ENCODE measurements at places on chromosomes 6 and 20.
A peak's percentile ranks its signal among the peaks of the same experiment; 100 is the strongest.

DNA sequence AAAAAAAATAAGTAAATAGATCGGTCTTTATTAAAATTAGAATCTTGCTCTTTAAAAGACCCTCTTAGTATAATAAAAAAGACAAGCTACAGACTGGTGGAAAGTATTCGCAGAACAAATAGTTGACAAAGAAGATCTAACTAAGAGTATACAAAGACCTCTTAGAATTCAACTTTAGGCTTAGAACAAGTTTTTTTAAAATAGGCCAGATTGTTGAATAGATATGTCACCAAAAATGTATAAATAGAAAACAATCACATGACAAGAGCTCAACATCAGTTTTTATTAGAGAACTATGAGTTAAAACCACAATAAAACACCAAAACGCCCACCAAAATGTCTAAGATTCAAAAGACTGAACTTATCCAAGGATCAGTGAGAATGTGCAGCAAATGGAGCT is 632.7 kb upstream of the PTCHD4 start:
- DNase-seq = no peak

DNA sequence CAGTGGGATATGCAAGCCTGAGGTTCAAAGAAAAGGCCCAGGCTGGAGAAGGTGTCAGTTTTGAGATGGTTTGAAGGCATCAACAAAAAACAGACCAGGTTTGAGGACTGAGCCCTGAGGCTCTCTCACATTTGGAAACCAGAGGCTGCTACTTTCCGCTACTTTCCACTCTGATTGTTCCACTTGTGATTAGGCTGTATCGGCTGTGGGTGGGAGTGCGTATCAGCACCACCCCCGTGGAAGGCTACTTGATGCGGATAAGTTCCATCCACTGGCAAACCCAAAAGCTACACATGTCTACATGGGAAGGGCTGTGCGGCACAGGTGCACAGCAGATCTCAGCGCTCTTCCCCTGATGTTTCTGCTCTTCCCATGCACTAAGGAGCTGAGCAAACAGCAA is 198.7 kb downstream of the GMPR start:
- DNase-seq = peak; percentile 44

GRCh38 chr6:125754566-125754965 is 5.1 kb downstream of the HEY2 start:
- no peak for DNase-seq

DNA sequence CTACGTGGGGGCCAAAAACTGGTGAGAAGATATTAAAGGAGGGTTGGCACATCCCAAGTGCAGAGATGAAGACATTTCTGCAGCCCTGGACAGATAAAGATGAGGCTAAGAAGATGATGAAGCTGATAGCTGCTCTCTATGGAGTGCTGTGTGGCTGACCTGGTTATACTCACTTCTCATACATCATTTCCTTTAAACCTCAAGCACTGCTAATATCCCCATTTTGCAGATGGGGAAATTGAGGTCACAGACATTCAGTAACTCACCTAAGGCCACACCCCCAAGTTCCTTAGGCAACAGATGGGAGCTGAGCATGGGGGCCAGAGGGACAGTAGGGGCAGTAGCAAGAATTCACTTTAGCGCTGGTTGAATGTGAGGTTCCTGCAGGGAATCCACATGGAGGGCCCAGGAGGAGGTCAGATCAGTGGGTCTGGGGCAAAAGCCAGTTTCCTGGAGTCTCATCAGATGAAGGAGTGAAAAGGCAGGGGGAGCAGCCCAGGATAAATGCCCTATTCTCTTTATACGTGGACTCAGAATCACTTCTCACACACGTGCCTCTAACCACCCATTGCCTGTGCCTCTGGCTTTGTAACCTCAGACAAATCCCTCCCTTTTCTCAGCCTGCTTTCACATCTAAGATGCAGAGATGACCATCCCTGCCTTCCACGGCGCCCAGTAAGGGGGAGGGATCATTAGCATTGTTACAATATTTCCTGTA is 125.8 kb downstream of the NFATC2 start:
- no peak for DNase-seq

DNA sequence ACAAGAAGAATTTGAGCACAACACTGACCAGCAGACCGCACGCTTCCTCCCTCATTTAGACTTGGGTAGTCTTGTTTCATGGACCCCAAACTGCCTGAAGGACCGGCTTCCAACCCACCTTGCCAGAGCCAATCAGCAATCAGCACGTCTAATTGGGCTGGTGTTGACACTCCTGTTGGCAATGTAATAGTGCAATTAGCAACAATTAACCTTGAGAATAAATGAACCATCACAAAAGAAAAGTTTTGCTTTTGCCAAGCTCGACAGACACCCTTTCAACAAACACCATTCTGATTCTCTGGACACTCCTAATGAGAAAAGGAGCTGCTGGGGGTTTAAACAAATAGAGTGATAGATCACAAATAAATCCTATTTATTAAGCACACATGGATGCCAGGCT is 61.0 kb downstream of the EDN3 start:
- no peak for DNase-seq

DNA sequence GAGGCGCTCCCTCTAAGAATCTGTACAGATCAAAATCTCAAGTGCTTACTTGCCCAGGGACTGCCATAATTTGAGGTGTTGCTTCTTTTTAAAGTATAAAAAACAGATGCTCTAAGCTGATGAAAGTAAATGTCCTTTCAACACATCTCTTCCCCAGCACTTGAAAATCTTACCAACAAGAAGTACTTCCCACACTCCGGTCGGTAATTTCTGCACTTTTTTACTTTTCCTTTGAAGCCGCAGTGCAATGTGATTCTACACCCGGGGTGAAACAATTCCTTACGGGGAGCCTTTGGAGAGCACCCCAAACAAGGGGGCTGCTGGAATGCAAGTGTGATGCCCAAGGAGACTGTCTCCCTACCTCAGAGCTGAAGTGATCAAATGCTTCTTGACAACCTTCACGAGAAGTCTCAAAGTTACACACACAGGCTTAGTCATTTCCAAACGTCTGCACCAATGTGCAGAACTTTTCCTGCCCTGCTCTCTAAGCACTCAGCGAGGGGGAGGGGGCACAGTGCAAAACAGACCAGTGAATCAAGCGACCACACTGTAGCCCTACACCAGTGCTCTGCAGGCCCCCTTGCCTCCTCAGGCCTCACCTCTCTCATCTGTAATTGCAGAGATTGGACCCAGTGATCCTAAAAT is 56.7 kb downstream of the ATXN1 start:
- DNase-seq = peak; percentile 70

DNA sequence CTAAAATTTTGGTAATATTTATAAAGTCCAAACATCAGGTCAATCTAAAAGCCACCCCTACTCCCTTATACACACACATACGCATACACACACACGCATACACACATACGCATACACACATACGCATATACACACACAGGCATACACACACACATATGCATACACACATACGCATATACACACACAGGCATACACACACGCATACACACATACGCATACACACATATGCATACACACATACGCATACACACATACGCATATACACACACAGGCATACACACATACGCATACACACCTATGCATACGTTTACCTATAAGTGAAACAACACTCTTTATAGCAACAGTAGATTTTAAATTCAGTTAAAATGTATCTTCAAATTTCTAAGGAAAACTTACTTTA is 112.8 kb upstream of the C6orf118 start:
- no peak for DNase-seq

DNA sequence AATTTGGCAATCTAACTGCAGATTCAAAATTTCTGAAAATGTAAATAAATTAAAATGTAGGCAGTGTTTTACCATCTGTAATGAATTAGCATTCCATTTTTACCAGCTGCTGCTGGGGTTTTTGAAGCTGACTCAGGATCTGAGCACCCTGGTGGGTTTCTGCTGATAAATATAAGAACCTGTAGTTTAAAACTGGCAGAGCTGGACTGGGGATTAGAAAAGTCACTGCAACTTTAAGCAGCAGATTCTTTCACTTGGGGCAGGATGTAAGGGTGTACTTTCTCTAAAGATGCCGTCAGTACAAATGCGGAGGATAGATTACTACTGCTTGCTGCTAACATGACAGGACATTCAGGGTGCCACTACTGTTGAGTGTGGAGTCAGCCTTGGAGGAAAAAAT is 341.8 kb downstream of the CDKAL1 start:
- no peak for DNase-seq

DNA sequence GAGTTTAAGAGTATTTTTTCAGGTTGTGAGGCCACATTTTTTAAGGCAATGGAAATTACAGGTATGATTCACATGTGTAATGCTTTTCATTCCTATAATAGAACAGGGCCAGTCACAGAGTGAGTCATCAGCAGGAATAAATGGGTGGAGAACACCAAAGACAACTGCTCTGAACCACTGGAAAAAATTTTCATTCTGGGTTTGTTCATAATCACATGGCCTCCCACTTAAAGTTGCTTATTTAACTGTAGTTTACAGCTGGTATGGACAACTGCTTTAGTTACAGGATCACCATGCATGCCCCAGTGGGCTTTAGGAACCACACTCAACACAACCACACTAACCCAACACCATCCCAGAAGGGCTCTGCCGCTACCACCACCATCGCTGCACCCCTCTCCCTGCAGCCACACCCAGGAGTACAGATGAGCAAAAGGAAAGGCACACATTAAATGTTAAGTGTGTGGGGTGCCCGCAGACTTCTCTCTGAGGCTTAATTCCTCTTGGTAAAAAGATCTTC is 107.0 kb upstream of the DST start:
- DNase-seq = no peak

- no peak for DNase-seq
Measured at GRCh38 chr20:50586531-50587232, 76.5 kb downstream of the PTPN1 start.
